Memory B cell (primary cell): ENCODE measurements at places on chromosomes 16 and 17.

DNA sequence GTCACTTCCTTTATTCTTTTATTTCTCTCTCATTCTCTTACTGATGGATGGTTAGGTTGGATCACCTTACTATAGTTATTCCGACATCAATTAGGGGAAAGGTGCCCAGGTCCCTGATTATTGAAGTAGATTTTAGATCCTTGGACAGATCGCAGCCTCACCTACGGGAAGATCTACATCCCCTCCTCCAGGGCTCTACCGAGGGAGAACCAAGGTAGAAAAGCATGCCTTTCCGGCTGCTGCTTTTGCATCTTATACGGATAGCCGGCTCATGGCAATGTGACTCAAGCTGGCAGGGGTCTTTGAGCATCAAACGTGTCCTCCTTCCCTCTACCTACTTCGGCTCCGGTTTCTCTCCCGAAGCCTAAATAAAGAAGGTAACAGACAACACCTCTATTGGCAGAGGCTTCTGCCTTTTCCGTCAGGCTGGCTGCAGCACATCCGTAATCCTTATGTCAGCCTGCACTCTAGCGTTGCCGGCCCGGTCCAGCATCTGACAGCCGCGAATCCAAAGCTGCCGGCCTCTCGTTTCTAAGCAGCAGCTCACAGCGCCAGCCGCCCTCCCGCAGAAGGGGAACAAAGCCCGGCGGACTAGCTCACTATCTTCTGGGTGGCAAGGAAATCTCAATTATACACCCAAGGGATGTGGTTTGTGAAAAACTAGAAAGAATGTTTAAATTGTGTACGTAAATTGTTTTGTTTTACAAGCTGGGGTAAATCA is 46.9 kb downstream of the IRX6 start:
- DNase-seq = no peak

- DNase-seq = peak; percentile 22
Measured at GRCh38 chr16:23597003-23597756, 1.1 kb upstream of the NDUFAB1 start.

GRCh38 chr17:72387487-72387886 is 266.7 kb downstream of the SOX9 start:
- no peak for DNase-seq

GRCh38 chr16:73976644-73977043 is 320.0 kb upstream of the PSMD7 start:
- no peak for DNase-seq

- no peak for DNase-seq
Measured at GRCh38 chr16:89466920-89467319, 23.4 kb downstream of the ANKRD11 start.

- no peak for DNase-seq
Measured at GRCh38 chr16:63361032-63361624, 1324.9 kb upstream of the CDH8 start.

DNA sequence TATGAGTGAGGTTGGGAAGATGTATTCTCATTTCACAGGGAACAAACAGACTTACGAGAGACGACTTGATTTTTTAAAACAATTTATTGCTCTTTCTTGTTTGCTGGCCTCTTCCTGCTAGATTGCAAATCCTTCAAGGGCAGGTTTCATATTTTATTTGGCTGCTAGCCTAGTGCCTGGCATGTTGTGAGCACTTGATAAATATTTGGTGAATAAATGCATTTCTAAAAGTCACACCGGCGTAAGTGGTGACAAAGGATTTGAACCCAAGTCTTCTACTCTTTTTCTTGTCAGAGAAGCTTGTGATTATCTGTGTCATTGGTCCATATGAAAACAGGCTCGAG is 1.4 kb downstream of the WWP2 start:
- no peak for DNase-seq

DNA sequence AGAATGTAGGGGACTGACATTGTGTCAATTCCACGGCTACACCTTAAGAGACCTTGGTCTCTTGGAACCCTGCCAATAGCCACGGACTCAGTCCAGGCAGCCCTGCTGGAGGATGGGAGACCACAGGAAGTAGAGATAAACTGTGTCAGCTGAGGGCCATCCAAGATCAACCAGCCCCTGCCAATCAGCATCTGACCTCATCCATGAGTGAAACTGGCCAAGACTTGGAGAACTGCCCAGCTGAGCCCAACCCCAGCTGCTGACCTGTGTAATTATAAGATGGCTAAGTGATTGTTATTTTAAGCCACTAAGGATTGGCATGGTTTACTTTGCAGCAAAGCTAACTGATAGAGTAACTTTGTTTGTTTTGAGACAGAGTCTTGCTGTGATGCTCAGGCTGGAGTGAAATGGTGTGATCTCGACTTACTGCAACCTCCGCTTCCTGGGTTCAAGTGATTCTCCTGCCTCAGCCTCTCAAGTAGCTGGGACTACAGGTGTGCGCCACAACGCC is 13.3 kb upstream of the YWHAE start:
- DNase-seq = no peak
